ENCODE measurements at places on chromosomes 4 and X.

- DNase-seq, result no peak
Observed at GRCh38 chr4:7254736-7255487, 62.6 kb downstream of the SORCS2 start.

- no peak for DNase-seq
Observed at GRCh38 chr4:53366301-53366716, 448 bp upstream of the SCFD2 start.

- no peak for DNase-seq
Observed at GRCh38 chr4:51998837-51999236, 21.3 kb downstream of the LRRC66 start.

GRCh38 chr4:184273166-184274147, 55.8 kb upstream of the ENPP6 start:
- no peak for DNase-seq

DNA sequence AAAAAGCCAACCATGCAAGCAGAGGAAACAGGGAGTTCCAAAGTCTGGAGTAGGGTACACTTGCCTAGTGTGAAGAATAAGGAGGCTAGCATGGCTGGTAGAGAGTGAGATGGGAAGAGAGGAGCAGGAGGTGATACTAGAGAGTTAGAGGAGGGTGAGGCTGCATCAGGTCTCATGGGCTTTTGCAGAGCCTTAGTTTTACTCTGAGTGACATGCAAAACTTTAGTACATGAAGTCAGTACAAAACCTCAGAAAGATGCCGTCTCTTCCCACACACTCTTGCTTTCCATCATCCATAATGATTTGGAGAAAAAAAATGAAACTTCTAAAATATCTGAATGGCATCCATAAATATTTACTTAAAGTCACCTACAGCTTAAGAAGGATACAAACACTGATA, 5.0 kb downstream of the OPRPN start:
- DNase-seq, result no peak

Data from fibroblast of the conjunctiva (primary cell).